ENCODE measurements at places on chromosomes 16 and 17.

DNA sequence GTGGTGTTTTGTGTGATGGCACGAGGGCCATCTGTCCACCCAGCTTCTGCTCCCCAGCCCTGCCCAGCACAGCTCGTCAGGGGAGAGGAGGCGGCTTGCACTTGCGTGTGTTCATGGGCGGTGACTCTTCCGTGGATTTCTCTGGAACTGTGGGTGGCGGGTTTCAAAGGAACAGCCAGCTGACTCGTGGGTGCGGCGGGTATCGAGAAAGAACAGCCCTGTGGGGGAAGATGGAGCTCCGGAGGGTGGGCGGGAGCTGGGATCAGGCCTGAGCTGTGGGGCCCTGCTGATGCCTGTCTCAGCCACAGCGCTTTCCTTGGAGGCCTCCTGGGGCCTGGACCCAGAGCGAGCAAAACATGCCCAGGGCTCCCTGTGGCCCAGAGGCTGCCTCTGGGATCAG is 13.2 kb downstream of the NAGPA start:
- no peak for DNase-seq

DNA sequence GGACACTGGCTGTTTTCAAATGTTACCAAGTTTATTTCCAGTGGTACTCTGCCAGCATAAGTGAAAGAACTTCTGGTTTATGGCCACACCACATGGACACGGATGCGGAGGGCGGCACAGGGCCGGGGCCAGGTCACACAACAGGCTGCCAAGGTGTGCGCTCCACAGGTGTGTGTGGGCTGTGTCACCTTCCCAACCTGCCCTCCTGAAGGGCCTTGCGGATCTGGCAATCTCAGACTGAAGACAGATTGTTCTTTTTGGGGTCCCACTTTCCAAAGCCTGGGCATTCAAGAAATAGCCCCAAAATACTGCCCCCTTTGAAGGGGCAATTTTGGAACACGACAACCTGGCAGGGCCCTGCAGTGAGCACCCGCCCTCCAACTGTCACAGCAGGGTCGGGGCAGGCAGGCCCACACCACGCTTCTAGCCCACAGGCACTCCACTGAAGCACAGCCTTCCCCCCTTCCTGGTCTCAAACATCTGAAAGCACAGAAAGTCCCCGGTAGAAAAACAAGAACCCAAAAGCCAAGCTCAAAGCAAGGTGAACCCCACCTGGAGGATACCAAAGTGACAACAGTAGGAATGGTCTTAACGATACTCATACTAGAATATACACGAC is 3.5 kb downstream of the CSNK1D start:
- DNase-seq, result no peak

DNA sequence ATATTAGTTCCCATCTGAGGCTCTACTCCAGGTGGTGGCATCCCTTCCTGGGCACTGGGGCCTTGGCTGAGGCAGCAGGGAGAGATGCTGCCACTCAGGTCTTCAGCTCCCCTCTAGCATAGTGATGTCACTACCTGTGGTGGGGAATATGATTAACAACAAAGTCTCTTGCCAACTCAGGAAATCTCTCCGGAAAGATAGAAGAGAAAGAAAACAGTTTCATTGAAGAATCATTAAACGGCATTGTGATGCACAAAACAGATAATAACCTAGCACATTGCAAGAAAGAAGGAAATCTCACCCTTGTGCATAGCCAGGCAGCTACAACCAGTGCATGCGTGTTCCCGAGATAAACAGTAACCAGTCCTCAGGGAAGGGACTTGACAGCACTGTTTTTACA is 12.2 kb upstream of the ZNF267 start:
- no peak for DNase-seq

- no peak for DNase-seq
These were observed 239.4 kb upstream of the TBX2 start for GRCh38 chr17:61160204-61160603.

DNA sequence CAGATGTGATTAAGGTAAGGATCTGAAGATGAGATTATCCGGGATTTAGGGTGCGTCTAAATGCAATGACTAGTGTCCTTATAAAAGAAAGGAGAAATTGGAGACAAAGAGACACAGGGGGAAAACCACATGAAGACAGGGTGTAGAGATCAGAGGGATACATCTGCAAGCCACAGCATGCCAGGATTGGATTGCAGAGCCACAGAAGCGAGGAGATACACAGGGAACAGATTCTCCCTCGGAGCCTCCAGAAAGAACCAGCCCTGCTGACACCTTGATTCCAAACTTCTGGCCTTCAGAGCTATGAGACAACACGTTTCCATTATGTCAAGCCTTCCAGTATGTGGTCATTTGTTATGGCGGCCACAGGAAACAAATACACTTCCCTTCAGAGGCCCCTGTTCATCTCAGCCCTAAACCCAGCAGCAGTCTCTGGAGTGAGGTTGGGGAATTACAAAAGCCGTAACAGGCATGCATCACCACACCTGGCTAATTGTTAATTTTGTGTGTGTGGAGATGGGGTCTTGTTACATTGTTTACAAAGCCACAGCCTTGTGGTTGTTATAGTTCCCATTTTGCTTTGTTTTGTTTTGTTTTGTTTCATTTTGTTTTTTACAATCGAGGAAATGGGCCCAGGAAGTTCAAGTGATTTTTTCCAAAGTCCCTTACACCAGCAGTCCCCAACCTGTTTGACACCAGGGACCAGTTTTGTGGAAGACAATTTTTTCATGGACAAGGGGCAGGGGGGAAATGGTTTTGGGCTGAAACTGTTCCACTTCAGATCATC is 51.6 kb upstream of the LYRM9 start:
- no peak for DNase-seq

DNA sequence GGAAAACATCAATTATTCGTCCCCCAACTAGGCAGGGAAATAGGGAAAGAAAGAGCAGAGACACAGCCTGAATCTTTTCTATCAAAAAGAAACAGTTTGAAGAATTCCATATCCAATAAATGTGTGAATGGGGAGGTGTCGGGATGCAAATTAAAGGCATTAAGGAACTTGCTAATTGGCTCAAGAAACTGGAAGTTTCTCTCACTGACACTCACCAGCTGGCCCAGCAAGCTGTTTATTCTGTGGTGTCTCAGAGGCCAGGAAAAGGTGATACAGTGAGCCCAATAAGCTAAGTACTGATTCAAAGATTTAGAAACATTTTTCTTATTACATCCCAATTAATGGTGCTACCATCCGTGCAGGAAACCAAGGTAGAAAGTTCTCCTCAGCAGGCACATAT is 104.4 kb upstream of the CLEC3A start:
- no peak for DNase-seq

GRCh38 chr17:79617740-79618382 is 7.0 kb upstream of the RBFOX3 start:
- DNase-seq, result no peak

DNA sequence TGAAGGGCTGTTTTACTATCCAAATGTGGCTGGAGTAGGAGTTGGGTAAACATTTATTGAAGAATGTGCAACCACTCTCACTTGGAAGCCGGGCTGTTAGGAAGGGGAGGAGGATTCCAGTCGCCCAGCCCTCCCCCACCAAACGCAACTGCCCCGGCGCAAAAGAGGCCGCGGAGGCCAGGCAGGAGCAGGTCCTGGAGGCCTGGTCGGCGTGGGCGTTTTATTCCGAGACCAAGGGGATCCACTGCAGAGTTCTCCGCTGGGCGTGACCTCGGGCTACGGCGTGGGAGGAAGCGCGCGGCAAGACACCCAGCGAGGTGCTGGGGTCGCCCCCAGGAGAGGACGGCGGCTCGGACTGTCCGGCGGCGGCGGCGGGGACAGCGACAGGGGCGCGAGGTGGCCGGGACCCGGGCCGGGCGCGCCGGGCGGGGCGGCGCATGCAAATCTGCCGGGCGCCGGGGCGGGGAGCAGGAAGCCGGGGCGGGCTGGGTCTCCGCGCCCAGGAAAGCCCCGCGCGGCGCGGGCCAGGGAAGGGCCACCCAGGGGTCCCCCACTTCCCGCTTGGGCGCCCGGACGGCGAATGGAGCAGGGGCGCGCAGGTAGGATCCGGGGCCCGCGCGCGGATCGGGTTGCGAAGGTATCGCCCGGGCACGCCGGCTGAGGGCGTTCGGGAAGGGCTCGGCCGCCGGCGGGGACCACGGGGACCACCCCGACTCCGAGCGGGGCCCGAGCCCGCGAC is at the start of gene IL4R:
IL4R (plus strand) TSS at position 553 of the 739 bp plus-strand sequence. CDS start 26,230 bp downstream, outside the sequence.
- peak; percentile 93 for DNase-seq

DNA sequence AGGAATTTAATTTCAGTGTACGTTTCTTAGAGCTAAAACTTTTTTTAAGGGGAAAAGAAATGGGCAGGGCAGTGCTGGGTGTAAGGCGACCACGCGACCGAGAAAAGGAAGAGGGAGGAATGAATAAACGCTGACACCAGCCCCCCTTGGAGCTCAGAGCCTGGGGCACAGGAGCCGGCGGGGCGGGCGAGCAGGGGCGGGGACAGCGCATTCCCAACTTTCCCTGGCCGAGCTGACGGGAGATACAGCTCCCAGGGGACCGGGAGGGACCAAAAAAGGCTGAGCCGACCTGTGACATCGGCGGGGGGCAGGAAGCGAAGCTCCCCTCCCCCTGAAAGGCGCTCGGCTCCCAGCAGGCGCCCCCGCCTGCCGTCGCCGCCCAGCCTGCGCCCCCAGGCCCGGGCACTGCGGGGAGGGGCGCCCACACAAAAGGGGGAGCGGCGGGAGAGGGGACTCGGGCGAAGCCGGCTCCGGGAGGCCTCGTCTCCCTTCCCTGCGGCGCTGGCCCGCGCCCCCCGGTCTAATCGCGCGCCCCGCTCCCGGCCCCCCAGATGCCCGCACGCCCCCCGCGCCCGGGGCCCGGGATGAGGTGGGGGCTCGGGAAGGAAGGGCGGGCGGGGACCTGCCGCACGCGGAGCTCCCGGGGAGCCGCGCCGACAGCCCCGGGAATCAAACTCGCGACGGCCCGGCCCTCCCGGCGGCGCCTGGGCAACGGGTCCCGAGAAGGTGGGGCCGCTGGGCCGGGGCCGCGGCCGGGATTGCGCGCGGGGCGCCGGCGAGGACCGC is 622 bp downstream of the CUEDC1 start:
- peak; percentile 76 for DNase-seq

DNA sequence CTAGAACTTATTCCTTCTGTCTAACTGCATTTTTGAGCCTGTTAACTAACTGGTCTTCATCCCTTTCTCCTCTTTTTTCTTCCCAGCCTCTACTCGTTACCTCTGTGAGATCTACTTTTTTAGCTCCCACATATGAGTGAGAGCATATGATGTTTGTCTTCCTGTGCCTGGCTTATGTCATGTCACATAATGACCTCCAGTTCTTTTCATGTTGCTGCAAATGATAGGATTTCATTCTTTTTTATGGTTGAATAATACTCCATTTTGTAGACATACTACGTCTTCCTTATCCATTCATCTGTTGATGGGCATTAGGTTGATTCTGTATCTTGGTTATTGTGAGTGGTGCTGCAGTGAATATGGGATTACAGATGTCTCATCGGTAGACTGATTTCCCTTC is 184.7 kb downstream of the PRKCA start:
- DNase-seq, result no peak

- no peak for DNase-seq
These were observed 306.7 kb downstream of the CNTNAP4 start for GRCh38 chr16:76583945-76584344.

GRCh38 chr16:583815-584591 is 5.9 kb upstream of the RAB40C start:
- DNase-seq, result no peak

DNA sequence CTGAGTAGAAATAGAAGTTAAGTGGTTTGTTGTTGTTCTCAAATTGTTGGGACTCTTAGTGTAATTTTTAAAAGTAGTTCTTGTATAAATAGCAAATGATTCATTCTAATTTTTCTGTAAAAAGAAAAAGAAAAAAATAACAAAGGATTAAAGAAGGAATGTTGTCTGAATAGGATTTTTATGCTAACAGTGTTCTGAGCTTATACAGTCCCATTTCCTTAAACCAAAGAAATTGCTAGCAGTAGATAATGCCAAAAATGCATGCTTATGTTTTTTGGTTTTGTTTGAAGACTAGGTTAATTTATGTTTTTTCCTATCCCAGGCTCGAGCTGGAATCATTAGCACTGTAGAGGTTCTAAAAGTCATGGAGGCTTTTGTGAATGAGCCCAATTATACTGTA is 44.7 kb upstream of the KPNB1 start:
- DNase-seq, result no peak

- no peak for DNase-seq
These were observed 65.2 kb downstream of the XPO6 start for GRCh38 chr16:28146536-28146935.

DNA sequence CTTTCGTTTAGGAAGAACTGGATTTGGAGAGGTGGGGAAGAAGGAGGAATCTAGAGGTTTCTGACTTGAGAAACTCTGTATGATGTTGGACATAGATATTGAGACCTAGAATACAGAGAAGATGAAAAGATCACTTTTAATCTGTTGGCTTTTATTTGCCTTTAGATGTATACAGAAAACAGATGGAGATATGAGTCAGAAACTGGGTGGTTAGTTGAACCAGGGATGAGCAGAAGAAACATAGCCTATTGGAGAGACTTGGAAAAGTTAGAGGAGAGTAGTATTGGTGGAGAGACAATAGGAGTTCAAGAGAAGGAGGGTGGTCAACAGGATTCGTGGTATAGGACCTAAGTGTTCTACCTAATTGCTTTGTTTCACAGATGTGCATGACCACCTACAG is 5.1 kb downstream of the PHAF1 start:
- DNase-seq, result no peak

DNA sequence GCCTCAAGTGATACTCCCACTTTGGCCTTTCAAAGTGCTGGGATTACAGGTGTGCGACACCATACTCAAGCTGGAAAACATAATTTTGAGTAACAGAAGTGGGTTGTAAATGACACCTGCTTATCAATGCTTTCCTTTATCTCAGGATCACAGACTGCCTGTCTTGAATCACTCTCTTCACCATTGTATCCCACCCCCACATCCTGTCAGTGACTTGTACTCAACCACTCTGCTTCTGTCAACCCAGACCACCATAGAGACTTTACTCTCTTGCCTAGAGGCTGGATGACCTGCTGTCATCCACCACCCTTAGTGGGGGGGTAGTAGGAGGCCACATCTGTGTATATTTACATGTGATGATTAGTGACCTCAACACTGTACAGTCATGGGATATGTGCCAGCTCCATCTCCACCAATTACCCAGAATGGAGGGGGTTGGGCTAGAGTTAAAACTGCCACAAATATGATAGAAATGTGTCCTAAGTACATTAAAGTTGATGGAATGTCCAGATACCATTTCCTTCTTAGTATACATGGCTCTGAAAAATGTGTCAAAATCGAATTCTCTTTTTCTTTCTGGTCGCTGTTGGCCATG is 338.7 kb downstream of the GRIN2A start:
- DNase-seq, result no peak

GRCh38 chr17:216625-217024 is 35.2 kb upstream of the DOC2B start:
- no peak for DNase-seq

All from Caki2 (cell line).